ENCODE measurements at places on chromosomes 2 and 18. TPM values are rescaled to one million over a fixed set of nuclear protein-coding genes. Genes with fewer than 3 reads are reported as not detected.

GRCh38 chr2:157168501-157168900 is 89.0 kb upstream of the GALNT5 start:
- no peak for DNase-seq
- H3K27me3 ChIP-seq = peaks cover 3% of the 10 kb centered on the region
- no peaks in the 10 kb centered on the region for H3K4me1 ChIP-seq
- no peaks in the 10 kb centered on the region for H3K36me3 ChIP-seq
- no peak overlapping the region for H3K4me3 ChIP-seq

DNA sequence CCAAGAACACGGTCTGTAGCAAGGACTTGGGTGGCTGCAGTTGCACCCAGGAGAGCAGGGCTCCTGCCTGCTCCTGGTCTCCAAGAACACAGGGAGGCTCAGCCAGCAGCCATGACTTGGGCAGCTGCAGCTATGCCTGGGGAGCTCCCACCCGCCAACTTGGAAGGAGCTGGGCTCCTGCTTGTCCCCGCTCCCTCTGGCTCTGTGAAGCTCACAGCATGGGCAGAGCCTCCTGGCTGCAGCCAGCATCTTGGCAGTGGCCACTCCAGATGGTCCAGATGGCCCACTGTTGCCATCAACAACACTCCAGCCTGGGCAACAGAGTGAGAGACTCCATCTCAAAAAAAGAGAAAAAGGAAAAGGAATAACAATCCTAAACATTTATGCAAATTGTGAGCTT is 5.2 kb downstream of the ZSCAN30 start:
- H3K4me1 ChIP-seq = peaks cover 22% of the 10 kb centered on the region
- peaks cover 21% of the 10 kb centered on the region for H3K36me3 ChIP-seq
- no peaks in the 10 kb centered on the region for H3K27me3 ChIP-seq
- no peak for DNase-seq
- H3K4me3 ChIP-seq = no peak overlapping the region

DNA sequence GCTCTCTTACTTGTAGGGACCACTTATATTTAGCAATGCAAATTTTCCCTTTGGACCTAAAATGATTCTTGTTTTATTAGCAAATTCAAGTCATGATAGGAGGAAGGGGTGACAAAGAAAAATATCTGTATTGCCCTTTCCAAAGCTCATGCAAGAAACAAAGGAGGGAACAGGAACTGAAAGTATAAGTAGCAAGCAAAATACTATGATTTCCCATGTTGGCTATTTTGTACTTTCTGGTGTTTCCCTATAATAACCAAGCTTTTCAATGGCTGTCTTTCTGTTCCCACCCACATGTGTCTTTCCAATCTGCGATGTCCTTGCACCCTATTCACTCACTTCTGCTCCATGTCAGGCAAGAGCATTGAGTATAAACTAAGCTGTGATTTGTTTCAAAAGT is 279.7 kb downstream of the RNF144A start:
- DNase-seq = no peak
- no peak overlapping the region for H3K4me3 ChIP-seq
- no peaks in the 10 kb centered on the region for H3K27me3 ChIP-seq

- no peak for DNase-seq
- no peak overlapping the region for H3K27ac ChIP-seq
- H3K36me3 ChIP-seq = no peaks in the 10 kb centered on the region
- no peak overlapping the region for H3K4me3 ChIP-seq
- no peaks in the 10 kb centered on the region for H3K27me3 ChIP-seq
These were observed 932.6 kb downstream of the SOCS6 start for GRCh38 chr18:71221405-71221804.

DNA sequence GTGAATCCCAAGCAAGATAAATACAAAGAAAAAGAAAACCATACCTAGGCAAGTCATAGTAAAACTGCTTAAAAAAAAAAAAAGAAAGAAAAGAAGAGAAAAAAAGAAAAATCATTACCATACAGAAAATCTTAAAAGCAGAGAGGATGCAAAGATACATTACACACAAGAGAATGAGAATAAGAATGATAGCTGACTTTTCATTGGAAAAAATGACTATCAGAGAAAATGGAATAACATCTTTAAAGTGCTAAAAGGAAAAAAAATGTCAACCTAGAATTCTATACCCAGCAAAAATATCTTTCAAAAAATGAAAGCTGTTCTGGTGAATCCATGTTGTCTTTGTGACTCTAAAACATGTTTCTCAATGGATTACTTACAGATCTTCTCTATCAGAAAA is 66.2 kb downstream of the REEP1 start:
- H3K27ac ChIP-seq = no peak overlapping the region
- H3K36me3 ChIP-seq = peaks cover 8% of the 10 kb centered on the region
- H3K4me3 ChIP-seq = no peak overlapping the region
- DNase-seq = no peak

DNA sequence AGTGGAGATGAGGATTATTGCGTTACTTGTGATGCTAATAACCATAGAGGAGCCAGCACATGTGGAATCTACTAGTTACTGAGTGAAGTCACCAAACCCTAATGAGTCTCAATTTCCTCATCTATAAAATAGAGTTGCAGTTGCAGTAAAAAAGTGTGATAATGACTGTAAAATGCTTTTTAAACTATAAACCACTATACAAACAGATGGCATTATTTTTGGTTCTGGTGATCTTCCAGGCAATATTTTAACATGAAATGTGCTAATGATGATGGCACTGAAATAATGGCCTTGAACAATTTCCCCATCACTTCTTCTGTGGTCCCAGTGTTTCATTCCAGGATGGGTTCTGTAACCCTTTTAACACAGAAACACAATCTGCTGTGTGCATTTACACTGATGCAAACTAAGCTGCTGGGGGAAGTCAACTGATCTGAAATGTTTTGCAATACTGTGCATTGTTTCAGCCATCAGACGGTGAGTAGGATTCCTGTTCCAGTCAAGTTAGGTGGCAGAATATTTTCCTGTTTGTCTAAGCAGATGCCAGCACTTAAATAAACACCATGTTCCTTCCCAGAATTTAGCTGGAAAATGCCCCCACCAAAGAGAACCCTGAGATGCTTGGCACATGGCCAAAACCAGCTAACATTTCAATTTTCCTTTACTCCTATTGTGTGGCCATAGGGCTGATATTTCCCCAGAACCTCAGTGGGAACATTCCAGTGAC is 52.6 kb downstream of the TACR1 start:
- no peak overlapping the region for H3K4me3 ChIP-seq
- DNase-seq = no peak
- H3K36me3 ChIP-seq = peaks cover 3% of the 10 kb centered on the region
- no peaks in the 10 kb centered on the region for H3K27me3 ChIP-seq

GRCh38 chr18:70299393-70299792 is 10.5 kb downstream of the SOCS6 start:
- H3K4me3 ChIP-seq = no peak overlapping the region
- no peak for DNase-seq
- H3K27ac ChIP-seq = no peak overlapping the region
- H3K27me3 ChIP-seq = no peaks in the 10 kb centered on the region
- no peaks in the 10 kb centered on the region for H3K4me1 ChIP-seq

GALNT5 gene
- total RNA-seq = not detected

TRIM43 gene
- not detected for total RNA-seq

SLC35F6 gene
- total RNA-seq = 6.8 TPM

TMEFF2 gene
- total RNA-seq = not detected

LYPD1 gene
- total RNA-seq = not detected

SPHKAP gene
- total RNA-seq = not detected

IL1R2 gene
- 36.2 TPM for total RNA-seq

USP37 gene
- total RNA-seq = 27.2 TPM

All from activated CD4-positive, alpha-beta memory T cell treated with anti-CD3 and anti-CD28 coated beads for 36 hours (primary cell).